Glutamatergic neuron (in vitro differentiated cells): ENCODE measurements at places on chromosomes 12 and 14.

DNA sequence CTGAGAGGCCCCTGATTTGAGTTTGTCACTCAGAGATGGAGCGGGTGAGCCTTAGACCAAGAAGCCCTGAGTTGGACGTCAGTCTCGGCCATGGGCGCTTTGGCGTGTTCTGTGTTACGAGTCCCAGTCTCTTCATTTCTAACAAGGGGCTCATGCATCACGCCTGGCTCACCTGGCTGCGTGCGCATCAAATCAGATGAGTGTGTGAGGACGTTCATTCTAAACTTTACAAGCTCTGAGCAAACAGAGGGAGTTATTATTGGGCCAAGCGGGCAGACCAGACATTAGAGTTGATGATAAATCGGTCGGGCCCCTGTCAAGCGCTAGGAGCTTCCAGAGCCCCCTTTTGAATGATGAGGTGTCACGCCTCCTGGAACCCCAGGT is 117.2 kb downstream of the CALM1 start:
- no peak for DNase-seq

DNA sequence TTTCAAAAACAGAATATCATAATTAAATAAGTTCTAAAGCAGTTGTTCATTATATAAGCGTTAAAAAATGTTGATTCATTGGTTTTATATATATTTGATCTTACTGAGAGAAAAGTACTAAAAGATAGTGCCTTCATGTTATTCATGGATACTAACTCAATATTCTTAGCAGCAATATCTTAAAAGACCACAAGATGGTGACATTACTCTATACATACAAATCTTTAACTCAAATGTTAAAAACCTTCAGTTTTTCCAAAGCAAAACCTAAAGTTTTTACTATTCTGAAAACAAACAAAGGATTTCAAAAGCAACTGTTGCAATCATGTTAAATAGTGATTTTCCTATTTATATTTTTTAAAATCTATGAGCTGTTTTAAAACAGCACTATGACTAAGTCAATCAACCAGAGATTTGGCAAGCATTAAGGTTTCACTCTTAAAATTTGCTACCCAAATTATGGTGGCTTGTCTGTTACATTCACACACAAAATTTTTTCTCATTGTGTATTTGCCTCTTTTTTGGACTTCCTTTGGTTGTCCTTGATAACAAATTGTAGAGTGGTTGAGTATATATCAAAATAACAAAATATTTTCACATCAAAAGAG is 50.1 kb upstream of the RERGL start:
- DNase-seq = no peak

DNA sequence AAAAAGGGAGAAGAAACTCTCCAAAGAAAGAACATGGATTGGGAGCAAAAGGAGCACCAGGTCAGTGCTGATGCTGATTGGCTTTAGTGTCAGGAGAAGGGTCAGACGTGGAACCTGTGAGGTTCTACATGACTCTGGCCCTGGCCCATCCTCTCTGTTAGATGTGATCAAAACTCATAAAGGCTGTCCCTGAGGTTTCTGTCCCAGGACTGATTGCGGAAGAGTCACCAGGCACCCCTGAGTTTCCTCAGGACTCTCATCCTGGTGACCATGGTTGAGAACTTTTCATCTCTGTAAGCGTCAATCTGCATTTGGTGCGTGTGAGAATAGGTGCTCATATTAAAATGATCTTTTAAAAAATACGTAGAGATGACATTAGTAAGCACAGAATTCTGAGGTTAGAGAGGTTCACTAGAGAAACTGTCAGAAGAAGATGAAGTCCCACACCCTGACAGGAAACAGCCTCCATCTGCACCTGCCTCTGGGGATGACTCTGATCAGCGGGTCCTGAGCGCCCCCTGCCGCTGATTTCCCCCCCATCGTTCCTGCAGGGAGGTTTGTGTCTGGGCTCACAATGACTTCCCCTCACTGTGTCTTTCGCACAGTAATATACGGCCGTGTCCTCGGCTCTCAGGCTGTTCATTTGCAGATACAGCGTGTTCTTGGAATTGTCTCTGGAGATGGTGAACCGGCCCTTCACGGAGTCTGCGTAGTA is 741.8 kb downstream of the TMEM121 start:
- DNase-seq = no peak

DNA sequence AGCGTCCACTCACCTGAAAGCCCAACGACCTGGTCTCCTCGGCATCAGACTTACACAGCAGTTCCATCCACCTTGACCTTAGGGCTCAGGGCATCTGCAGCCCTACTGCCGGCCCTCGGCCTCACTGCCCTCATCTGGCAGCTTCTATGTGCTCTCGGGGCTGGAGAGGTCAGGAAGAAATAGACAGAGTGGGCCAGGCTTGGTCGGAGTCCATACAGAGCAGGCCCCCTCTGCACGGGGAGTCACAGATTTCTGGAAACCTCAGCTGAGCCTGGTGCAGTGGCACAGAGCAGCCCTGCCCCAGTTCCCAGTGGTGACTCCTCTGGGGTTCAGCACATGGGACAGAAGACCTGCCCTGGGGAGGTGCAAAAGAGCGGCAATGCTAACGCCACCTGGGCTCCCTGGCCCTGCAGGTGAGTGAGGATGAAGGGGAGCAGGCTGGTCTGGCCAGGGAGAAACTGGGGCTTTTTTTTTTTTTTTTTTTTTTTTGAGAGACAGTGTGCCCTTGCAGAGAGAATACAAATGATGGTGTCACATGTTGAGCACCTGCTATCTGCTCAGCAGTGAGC is 190.1 kb upstream of the PRMT8 start:
- DNase-seq = no peak

GRCh38 chr12:1318327-1319031 is 275.9 kb downstream of the FBXL14 start:
- no peak for DNase-seq

- DNase-seq = no peak
Measured at GRCh38 chr14:39369029-39369428, 63.2 kb downstream of the FBXO33 start.

GRCh38 chr12:16385782-16386646 is 38.6 kb downstream of the MGST1 start:
- no peak for DNase-seq
